Lower lobe of right lung (tissue), 2 donors: ENCODE measurements at places on chromosomes 2 and 18. TPM values are rescaled to one million over a fixed set of nuclear protein-coding genes. Genes with fewer than 3 reads are reported as not detected.

DNA sequence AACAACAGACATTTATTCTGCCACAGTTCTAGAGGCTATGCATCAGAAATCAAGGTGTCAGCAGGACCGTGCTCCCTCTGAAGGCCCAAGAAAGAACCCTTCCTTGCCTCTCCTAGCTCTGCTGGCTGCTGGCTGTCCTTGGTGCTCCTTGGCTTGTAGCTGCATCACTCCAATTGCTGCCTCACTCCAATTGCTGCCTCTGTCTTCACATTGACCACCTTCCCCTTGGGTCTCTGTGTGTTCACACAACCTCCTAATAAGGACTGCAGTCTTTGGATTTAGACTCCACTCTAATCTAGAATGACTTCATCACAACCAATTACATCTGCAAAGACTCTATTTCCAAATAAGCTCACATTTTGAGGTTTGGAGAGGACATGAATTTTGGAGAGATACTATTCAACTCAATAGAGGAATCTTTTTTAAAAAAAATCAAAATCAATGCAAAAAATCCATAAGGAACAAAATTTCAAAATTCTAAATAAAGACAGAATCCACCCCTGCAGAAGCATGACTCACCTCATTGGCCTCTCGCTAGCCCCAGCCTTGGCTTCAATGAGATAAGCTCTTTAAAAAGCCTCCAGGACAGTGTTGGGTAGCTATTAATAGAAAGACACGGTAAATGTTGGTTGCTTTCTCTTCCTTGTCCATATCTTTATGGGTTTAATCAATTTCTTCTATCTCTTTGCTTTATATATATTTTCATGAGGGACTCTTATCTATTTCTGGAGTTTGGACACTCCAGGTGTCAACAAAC, 267.6 kb upstream of the MGAT5 start:
- DNase-seq, result no peak

GRCh38 chr2:176140513-176141317, 10.6 kb upstream of the HOXD4 start:
- peak; percentile 70 for DNase-seq

- DNase-seq, result no peak
Observed at GRCh38 chr2:174835797-174836255, 71.6 kb upstream of the CHRNA1 start.

DNA sequence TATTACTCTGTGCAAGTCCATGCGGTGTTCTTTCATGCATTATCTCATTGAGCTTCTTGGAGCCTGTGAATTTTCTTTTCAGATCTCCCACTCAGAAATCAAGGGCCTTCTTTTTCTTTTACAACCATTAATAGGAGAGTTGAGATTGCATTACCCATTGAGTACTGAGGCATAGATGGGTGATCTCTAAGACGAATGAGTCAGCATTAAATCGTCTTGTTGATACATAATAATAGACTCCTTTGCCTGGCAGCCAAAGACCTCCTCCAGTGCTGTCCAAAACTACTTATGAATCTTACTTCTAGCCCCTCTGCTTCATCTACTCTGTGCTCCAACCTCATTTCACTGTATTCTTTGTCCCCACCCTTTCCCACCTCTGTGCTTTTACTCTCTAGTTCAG, 180.5 kb downstream of the AGPS start:
- DNase-seq, result no peak

GRCh38 chr18:60966876-60967275, 366.4 kb upstream of the CDH20 start:
- no peak for DNase-seq

GRCh38 chr2:148136441-148136840, 115.5 kb downstream of the MBD5 start:
- no peak for DNase-seq

GRCh38 chr18:76619621-76620315, 124.7 kb upstream of the ZNF516 start:
- DNase-seq, result peak; percentile 80

DNA sequence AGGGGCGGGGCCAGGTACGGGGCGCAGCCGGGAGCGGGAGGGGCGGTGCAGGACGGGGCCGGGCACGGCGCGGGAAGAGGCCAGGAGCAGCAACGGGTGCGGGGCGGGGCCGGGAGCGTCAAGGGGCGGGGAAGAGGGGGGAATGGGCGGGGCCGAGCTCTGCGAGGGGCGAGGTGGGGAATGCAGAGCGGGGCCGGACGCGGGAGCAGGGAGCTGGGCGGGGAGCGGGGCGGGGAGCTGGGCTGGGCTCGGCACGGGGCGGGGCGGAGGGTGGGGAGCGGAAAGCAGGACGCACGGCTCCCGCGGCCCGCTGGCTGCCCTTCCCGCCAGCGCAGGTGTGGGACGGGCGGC, at the start of gene IMPA2:
IMPA2 (plus strand) TSS at position 316 of the 351 bp plus-strand sequence. CDS start 163 bp downstream, outside the sequence.
- DNase-seq, result no peak

DNA sequence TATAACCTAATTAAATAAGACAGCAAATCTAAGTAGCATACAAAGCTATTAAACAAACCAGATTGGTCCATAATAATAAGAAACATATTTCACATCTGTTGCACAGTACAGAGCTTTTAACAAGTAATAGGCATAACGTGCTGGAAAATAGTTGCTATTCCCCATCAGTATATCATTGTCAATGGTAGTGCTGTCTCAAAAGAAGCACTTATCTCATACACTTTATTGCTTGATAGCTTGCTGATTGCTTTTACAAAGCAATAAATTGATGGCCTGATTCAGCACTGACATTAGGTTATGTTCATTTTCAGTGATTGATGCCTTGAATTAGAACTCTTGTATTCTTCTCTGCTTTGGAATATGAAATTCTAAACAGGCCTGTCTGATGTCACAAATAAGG, 641.7 kb downstream of the CBLN2 start:
- DNase-seq, result no peak

DNA sequence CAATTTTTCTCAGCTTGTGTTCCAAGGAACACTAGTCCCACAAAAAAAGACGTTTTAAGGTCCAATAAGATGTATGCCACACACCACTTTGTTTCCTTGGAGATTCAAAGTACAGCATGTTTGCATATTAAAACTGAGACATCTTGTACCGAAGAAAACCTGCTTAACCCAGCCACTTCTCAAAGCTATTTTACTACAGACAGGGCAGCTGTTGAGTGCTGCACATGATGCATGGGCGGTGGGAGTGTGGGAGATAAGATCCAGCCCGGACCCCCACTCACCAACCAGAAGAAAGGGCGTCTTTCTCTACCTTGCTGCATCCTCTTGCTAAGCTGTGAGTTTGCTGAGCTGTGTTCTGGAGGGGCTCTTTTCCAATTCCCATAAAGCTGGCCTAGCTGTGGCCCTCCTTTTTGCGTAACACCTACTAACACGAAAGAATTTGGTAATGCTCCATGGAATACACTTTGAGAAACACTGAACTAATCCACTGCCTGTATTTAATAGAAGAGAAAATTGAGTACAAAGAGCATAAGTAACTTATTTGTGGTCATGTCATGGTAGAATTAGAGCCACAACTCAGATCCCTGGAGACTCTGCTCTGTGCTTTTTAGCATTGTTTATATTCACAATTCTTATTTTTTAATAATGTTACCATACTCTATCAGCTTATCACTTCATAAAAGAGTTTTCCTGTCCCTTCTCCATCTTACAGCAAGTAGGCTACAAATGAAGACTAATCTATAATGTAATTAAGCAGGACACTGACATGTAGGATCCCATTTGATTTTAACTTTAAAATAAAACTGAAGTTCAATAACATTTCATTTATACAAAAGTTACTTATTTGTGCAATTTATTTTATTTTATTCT, 90.0 kb downstream of the PLEKHM3 start:
- DNase-seq, result no peak

- no peak for DNase-seq
Observed at GRCh38 chr2:67462738-67463496, 65.8 kb downstream of the ETAA1 start.

RAB31 gene
- total RNA-seq, result 110 TPM

GPAT2 gene
- 4.3 TPM for total RNA-seq

KCNJ3 gene
- total RNA-seq, result not detected
